Astrocyte (in vitro differentiated cells and primary cell): ENCODE measurements at places on chromosomes 4 and X. TPM values are rescaled to one million over a fixed set of nuclear protein-coding genes. Genes with fewer than 3 reads are reported as not detected.

ASMT gene
- total RNA-seq = not detected in 2 replicates

GRCh38 chrX:150833454-150834056, 64.9 kb downstream of the CD99L2 start:
- DNase-seq = no peak

DNA sequence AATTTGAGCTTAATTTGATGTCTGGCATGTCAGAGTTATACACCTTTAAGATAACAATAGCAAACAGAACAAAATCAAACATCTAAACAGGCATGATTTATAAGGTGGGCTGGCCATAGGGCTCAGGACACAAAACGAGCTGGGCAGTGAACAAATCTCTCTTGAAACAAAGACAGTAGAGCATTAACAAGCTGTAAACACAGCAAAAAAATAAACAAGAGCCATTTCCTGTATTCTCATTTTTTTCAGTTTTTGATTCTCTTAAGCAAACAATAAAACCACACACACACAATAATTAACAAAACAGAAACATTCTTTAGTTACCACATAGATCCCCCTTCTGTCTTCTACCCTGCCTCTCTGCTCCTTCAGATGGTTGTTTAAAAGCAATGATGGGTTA, 68.3 kb upstream of the TMEM150C start:
- no peak for DNase-seq

- no peak for DNase-seq
These were observed 22.8 kb downstream of the NELFA start for GRCh38 chr4:1985780-1986577.
